ENCODE measurements at places on chromosomes 2 and 18.

GRCh38 chr2:182259629-182260150 is 167.1 kb downstream of the PDE1A start:
- DNase-seq = no peak

DNA sequence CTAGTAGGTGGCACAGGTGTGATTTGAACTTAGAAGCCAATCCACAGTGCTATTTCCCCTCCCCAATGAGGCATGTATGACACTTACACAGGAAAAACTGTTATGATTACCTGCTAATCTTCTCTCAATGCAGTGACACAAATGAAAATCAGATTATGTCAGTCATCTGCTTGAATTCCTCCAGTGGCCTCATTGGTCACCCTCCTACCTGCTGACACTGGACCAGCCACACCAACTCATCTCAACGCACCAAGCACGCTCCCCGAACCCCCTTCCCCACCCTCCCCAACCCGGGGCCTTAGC is 82.2 kb upstream of the SEC11C start:
- no peak for DNase-seq

GRCh38 chr2:113200236-113200635 is 26.5 kb downstream of the PSD4 start:
- no peak for DNase-seq

GRCh38 chr2:79512442-79513401 is at the start of gene CTNNA2:
Gene CTNNA2, plus strand, starts transcription at chr2:79513051.
- no peak for DNase-seq

- no peak for DNase-seq
Measured at GRCh38 chr2:227201771-227202170, 37.3 kb downstream of the COL4A3 start.

DNA sequence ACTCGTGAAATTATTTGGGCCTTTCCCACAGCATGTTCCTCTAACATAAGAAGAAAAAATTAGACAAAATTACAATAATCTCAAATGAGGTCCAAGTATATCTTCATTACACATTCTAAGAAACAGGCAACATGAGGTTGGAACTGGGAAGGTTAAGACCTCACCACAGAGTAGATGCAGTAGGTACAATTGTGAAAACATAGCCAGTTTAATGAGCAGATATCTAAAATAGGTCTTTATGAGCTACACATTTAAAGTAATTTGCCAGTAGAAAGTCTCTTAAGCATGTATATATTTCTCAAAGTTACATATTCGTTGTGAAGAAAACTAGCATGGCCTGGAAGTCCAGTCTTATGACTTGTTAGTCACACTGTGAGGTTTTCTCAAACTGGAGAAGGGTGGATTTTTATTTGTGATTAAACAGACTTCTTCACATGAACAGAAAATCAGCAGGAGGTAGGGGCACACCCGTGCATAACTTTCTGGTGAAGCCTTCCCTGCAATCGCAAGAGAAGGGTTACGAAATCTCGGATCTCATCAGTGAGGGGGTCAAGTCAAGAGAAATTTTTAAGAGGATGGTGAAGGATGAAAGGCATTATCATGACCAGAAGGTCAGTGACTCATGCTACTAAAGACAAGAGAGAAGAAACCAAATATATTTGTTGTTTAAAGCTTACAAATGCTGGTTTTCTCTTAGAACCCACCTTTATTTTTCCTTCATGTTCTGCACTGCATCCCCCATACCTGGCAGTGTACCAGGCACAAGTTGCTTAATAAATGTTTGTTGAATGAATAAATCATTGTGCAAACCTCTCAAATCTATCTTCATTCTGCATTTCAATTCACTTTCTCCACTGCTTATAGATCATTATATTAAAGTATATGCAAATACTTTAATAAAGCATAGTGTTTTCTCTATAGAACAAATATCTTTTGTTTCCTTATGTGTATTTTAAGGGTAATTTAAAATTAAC is 5.1 kb upstream of the RAB27B start:
- no peak for DNase-seq

DNA sequence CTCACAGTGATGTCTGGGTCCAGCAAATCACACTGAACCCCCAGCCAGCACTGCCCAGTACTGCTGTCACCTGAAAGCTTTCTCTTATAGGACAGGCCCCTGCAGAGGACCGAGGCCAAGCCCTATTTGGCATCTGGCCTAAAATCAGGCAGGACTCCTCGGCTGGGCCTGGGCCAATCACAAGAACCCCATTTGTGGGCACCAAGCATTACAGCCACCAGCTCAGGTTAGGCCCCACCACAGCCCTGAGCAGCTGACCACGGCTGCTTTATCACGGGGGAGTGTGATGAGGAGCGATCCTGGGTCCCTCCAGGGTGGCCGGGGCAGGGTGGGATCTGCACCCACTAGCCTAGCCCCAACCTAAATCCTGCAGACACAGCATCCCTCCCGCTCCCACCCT is 8.2 kb downstream of the BIN1 start:
- no peak for DNase-seq
